ENCODE measurements at places on chromosomes 3 and 15.

DNA sequence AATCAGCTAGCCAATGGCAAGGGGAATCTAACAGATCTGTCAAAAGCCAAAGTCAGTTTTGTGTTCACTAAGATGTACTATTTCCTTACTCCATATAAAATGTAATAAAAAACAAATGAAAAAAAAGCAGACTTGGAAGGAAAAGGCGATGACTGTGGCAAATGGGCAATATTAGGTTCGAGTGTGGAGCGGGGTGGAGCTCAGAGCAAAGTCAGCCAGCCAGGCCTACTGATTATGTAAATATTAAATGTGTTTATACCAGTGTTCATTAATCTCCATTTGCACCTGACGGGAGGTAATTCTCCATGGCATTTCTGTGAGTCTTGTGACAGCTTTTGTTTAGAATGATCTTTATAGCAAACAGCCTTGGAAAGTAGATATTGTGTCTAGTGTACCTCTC lies 96.2 kb upstream of the KCNMB2 start:
- DNase-seq, result no peak

- no peak for DNase-seq
These were observed at the start of gene IL17RE for GRCh38 chr3:9902372-9903237. IL17RE (plus strand) TSS chr3:9902848; CDS start chr3:9902933, 85 bp downstream.

DNA sequence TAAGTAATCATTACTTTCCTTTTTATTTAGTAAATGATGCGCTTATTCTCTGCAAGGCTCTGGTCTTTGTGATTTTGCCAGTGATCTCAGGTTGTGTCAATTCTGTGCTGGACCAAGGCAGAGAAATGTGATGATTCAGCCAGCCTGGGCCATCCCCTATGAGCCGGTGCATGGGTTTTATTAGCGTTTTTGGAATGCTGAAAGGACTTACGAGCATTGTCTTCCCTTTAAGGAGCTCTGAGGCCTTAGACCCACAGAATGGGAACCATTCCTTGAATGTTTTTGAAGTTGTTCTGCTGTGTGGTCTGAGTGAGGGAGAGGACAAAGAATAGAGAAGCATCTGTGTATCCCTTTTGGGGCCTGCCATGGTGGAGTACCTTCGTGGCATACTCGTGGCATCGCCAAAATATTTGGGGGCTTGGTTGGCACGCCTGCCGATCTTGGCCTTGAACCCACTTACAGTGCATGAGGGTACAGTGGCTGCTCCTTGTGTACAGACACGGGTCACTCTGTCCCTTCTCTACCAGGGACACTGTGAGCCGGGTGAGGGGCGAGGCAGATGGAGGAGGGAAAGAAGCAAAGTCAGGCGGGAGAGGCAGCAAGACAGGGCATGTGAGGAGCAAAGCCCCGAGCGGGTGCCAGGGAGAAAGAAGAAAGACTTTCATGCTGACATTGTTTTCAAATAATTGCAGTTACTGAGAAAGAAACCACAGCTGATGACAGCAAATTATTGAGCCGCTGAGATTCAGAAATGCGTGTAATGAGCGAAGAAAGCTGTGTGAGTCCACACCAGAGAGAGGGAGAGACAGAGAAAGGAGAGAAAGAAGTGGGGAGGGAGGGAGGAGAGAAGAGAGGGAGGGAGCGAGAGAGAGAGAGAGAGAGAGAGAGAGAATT lies 269.4 kb upstream of the RGMA start:
- DNase-seq, result no peak

- DNase-seq, result no peak
These were observed 37.2 kb upstream of the PRR20G start for GRCh38 chr3:127324913-127325628.

DNA sequence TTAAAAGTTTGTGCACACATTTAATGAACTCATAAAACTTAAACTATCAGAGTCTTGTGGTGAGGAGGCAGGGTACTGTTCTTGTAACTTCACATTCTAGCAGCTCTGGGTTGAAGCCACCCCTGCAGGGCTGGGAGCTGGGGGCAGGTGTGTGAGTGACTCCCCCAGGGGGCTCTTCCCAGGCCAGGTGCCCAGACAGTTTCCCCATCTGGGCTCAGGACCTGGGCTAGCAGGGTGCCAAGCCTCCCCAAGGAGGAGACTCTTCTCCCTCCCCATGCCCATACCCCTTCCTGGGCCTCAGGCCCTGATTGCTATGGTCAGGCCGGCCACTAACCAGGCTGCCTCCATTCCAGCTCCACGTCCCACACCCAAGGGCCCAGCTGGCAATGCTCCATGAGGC lies 22.0 kb upstream of the CHCHD6 start:
- DNase-seq, result no peak

GRCh38 chr3:126311338-126311978 lies 45.8 kb downstream of the KLF15 start:
- DNase-seq, result no peak

GRCh38 chr15:29090617-29091466 lies 178.8 kb downstream of the NSMCE3 start:
- peak; percentile 34 for DNase-seq
